ENCODE measurements at places on chromosomes 7 and 10.

- DNase-seq, result no peak
Observed at GRCh38 chr10:88952647-88953111, at the start of gene ACTA2. Gene ACTA2 (minus strand): TSS chr10:88952773. CDS start chr10:88948930, 3,843 bp downstream.

GRCh38 chr7:99190359-99191009, 17.4 kb downstream of the KPNA7 start:
- DNase-seq, result no peak

- DNase-seq, result peak; percentile 20
Observed at GRCh38 chr7:30594048-30594539, 584 bp upstream of the GARS1 start.

DNA sequence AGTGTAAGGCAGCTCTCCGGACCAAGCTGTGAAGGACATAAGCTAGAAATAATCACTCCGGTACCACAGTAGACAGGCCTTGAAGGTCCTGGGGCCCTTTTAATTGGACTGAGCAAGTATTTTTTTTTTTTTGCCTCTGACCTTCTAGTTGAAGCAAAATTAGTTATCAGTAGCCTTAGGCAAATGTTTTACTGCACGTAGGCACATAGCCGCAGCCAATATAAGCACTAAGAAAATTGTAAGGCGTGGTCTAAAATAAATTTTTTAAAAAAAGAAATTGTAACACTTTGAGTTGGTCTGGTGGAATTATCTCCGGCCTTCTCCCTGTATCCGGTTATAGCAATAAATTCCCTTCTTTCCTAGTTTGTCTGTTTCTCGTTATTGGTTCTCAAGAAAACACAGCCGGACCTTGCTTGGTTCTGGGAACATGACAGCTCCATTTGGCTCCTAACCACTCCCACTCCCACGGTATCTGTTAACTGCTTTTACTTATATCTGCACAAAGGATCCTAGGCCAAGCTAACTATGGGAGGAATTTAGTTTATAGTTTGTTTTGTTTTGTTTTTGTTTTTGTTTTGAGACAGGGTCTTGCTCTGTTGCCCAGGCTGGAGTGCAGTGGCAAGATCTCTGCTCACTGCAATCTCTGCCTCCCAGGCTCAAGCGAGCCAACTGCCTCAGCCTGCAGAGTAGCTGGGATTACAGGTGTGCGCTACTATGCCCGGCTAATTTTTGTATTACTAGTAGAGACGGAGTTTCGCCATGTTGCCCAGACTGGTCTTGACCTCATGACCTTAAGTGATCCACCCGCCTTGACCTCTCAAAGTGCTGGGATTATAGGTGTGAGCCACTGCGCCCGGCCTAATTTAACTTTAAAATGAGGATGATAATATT, 124.4 kb upstream of the KIF5B start:
- DNase-seq, result no peak

DNA sequence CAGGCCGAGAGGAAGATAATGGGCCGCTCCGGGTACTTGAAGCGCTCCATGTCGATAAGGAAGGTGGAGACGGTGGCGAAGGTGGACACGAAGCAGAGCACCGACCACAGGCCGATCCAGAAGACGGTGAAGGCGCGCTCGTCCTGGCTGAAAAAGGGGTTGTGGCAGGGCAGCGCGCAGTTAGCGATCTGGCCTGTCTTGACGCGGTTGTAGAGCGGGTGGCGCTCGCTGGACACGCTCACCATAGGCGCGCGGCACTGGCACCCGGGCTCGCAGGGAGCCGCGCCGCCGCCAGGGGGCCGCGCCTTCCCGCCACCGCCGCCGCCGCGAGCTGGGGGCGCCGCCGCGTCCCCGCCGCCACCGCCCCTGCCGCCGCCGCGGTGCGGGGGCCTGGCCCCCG, 1.6 kb downstream of the FZD8 start:
- peak; percentile 46 for DNase-seq

- no peak for DNase-seq
Observed at GRCh38 chr7:81075150-81075549, 156.3 kb upstream of the SEMA3C start.

GRCh38 chr10:1200866-1201807, 145.0 kb downstream of the WDR37 start:
- DNase-seq, result no peak

- peak; percentile 39 for DNase-seq
Observed at GRCh38 chr7:155763691-155764437, 48.4 kb downstream of the SHH start.

DNA sequence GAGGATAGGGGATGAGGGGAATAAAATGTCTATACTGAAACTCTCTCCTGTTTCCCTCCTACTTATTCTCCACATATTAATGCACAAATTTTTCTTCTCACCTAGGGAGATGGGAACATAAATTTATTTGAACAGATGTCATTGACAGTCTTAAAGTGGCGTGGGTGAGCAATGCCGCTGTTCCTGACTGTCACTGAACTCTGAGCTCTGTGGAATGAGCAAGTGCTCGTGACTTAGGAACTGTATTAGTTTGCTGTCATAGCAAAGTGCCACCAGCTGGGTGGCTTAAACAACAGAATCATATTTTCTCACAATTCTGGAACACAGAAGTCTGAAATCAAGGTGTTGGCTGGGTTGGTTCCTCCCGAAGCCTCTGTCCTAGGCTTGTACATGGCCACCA, 29.1 kb downstream of the INPP5F start:
- no peak for DNase-seq

DNA sequence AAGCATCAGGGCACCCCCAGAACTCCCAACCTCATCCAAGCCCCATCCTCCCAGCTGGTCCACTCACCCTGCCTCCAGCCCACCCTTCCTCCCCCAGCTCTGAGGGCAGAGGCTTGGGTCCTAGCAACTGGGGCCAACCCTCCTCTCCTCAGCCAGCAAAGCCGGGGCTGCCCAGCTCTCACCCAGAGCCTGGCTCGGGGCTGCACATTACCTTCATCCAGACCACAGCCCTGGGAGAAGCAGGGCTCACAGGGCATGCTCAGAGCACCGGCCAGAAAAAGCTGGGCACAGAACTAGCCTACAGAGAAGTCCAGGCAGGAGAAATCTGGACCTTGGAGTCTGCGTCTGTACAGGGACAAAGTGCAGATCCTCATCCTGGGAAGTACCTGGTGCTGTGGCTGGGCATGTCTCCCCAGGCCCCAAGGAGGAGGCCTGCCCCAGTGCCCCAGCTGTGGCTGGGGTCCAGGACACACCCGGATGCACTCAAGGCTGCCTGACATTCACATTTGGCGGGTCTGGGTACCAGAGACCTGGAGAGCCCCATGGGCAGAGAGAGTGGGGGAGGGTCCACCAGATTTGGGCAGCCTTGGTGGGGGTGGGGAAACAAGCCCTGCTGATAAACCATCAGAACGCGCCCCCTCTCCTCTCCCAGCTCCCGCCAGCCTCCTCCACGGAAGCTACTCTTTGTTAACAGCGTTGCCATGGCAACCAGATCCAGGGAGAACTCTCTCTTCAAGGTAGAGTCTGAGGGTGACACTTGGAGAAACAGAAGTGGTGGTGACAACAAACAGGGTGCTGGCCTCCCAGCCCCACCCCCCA, 5.1 kb downstream of the RASGEF1A start:
- no peak for DNase-seq

All from stimulated activated CD4-positive, alpha-beta T cell treated with anti-CD3 and anti-CD28 coated beads, Interleukin-12 subunit alpha, Interleukin-12 subunit beta, amount 100 ng/mL, for 4 hours (primary cell).